ENCODE measurements at places on chromosomes 7 and 10. TPM values are rescaled to one million over a fixed set of nuclear protein-coding genes. Genes with fewer than 3 reads are reported as not detected.

The AHCYL2 gene
- 35.0 TPM for polyA plus RNA-seq

The TBX20 gene
- not detected for polyA plus RNA-seq

The KLF14 gene
- 0.88 TPM for polyA plus RNA-seq

The TMEM196 gene
- polyA plus RNA-seq: not detected

All from renal cortex interstitium (tissue), 15 donors.